Activated naive CD8-positive, alpha-beta T cell treated with anti-CD3 and anti-CD28 coated beads, Interleukin-2, amount 10 ng/mL, durations not matched to agents 7 days and 5 days (primary cell): ENCODE measurements at places on chromosomes 6 and 20. TPM values are rescaled to one million over a fixed set of nuclear protein-coding genes. Genes with fewer than 3 reads are reported as not detected.
A peak's percentile ranks its signal among the peaks of the same experiment; 100 is the strongest.

The CAGE1 gene
- 0.17 TPM for total RNA-seq

GRCh38 chr20:33945391-33946081 lies 48.2 kb upstream of the RALY start:
- H3K36me3 ChIP-seq, result peaks cover 1% of the 10 kb centered on the region
- H3K4me1 ChIP-seq, result no peaks in the 10 kb centered on the region
- no peak overlapping the region for H3K27ac ChIP-seq

The PRSS35 gene
- total RNA-seq, result 0.31 TPM

DNA sequence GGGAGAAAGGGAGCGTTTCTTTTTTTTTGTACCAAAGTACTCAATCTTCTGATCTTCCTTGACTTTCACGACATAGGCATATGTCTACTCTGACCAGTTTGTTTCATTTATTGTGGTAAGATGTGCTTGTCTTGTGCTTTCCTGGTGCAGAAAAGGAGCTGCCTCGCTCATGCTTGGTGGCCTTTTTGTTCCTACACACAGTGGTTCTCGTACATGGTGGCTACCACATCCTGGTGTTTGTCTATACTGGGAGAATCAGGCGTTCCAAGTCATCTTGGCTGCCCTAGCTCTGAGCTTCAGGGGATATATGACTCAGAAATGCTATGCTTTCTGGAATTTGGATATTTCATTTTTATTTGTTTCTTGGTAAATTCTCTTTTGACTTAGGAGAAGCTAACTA lies 31.8 kb downstream of the MYB start:
- peak overlapping the region; percentile 58 for H3K4me3 ChIP-seq
- peaks cover 34% of the 10 kb centered on the region for H3K4me1 ChIP-seq
- H3K36me3 ChIP-seq, result peaks cover 28% of the 10 kb centered on the region
- H3K27ac ChIP-seq, result peak overlapping the region; percentile 80
- DNase-seq, result no peak
- H3K27me3 ChIP-seq, result no peaks in the 10 kb centered on the region

DNA sequence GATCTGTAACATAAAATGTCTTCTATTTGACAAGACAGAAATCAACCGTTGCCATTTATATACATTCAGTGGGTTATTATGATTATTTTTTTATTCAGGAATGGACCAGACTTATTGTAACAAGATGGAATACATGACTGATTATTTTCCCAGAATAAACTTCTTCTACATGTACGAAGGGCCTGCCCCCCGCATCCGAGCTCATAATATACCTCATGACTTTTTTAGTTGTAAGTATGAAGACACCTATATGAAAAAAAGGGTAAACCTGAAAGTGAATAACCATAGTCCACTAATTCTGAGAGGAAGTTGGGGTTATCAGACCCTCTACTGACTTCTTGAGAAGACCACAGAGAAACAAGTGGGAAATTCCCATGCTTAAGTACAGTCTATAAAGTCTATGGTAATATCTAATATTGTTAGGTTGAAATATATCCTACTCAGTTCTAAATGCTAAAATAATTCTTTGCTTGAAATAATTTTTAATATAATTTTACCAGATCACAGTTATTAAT lies 15.9 kb downstream of the OR2A4 start:
- H3K36me3 ChIP-seq, result no peaks in the 10 kb centered on the region
- H3K27ac ChIP-seq, result no peak overlapping the region
- no peaks in the 10 kb centered on the region for H3K27me3 ChIP-seq
- no peak overlapping the region for H3K4me3 ChIP-seq

GRCh38 chr20:62449951-62450691 lies 22.8 kb upstream of the RBBP8NL start:
- H3K27ac ChIP-seq, result no peak overlapping the region
- H3K4me3 ChIP-seq, result no peak overlapping the region
- H3K4me1 ChIP-seq, result no peaks in the 10 kb centered on the region

GRCh38 chr6:159686703-159687102 lies 6.3 kb downstream of the SOD2 start:
- H3K27me3 ChIP-seq, result no peaks in the 10 kb centered on the region
- peaks cover 28% of the 10 kb centered on the region for H3K4me1 ChIP-seq
- peaks cover 31% of the 10 kb centered on the region for H3K36me3 ChIP-seq
- H3K4me3 ChIP-seq, result no peak overlapping the region
- no peak for DNase-seq

DNA sequence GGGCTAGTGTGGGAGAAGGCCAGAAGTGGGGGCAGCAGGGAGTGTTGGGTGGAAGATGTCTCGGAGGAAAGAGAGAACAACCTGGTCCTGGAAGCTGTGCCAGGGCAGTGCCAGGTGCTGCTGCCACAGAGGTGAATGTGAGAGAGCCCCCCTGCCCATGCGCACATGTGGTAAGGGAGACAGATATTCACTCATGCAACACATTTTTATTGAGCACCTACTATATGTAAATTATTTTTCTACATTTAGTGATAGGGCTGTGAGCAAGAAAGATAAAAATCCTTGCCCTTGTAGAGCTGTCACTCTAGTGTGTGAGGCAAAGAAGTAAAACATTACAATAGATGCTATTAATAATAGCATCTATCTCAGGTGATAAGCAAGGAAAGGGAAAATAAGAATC lies 471 bp downstream of the CLPSL1 start:
- H3K4me3 ChIP-seq, result no peak overlapping the region
- peaks cover 33% of the 10 kb centered on the region for H3K27me3 ChIP-seq
- H3K36me3 ChIP-seq, result no peaks in the 10 kb centered on the region
- no peak for DNase-seq
- peaks cover 2% of the 10 kb centered on the region for H3K4me1 ChIP-seq

GRCh38 chr20:52446421-52447224 lies 255.0 kb upstream of the ZFP64 start:
- H3K4me1 ChIP-seq, result no peaks in the 10 kb centered on the region
- DNase-seq, result no peak
- H3K4me3 ChIP-seq, result no peak overlapping the region
- no peaks in the 10 kb centered on the region for H3K36me3 ChIP-seq
- no peaks in the 10 kb centered on the region for H3K27me3 ChIP-seq
- no peak overlapping the region for H3K27ac ChIP-seq

DNA sequence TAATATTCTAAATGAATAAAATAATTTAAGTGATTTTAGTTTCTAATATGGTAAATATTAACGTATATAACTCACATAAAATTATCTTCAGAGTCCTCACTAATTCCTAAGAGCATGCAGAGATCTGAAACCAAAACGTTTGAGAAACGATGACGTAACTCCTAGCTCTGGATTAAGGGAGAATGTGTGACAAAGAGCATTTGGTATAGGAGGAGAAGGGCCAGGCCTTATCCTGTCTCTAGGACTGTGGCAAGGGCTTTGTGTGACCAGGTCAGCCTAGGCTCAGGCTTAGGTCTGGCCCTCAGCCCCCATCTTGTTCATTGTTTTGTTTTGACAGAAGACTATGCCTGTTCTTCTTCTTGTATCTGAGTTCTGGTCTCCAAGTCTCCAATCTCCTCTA lies 19.2 kb upstream of the POLR1H start:
- H3K27me3 ChIP-seq, result no peaks in the 10 kb centered on the region
- DNase-seq, result no peak
- H3K4me1 ChIP-seq, result peaks cover 6% of the 10 kb centered on the region
- H3K4me3 ChIP-seq, result no peak overlapping the region
- no peak overlapping the region for H3K27ac ChIP-seq
